AG09319 (cell line): ENCODE measurements at places on chromosomes 1 and 21.

- DNase-seq, result no peak
Observed at GRCh38 chr21:15058854-15059263, 5.9 kb downstream of the NRIP1 start.

- no peak for DNase-seq
Observed at GRCh38 chr1:236654957-236655356, 31.3 kb upstream of the ACTN2 start.

GRCh38 chr1:107997866-107998265 is 32.9 kb upstream of the VAV3 start:
- no peak for DNase-seq

- no peak for DNase-seq
Observed at GRCh38 chr1:47334765-47335435, 1.3 kb downstream of the CMPK1 start.

DNA sequence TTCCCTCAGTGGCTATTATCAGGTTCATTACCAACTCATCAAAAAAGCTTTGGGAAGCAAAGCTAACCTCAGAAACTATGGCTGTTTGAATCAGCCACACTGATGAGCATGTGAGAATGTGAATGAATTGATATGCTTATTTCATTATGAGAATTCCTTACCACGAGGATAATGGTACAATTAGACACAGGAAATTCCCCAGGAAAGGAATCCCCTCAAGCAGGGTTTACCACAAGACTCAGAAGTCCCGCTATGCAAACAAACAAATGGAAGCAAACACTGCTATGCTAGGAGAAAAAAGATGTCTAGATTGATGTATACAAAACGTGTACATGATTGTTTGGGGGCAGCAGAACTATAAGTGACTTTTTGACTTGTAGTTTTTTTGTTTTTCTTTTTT is 205.0 kb downstream of the HMCN1 start:
- no peak for DNase-seq

- DNase-seq, result no peak
Observed at GRCh38 chr1:94011709-94012595, 102.7 kb upstream of the GCLM start.

GRCh38 chr1:93143136-93143535 is 37.1 kb downstream of the TMED5 start:
- DNase-seq, result no peak

GRCh38 chr21:43619856-43620255 is 39.4 kb downstream of the HSF2BP start:
- DNase-seq, result no peak

DNA sequence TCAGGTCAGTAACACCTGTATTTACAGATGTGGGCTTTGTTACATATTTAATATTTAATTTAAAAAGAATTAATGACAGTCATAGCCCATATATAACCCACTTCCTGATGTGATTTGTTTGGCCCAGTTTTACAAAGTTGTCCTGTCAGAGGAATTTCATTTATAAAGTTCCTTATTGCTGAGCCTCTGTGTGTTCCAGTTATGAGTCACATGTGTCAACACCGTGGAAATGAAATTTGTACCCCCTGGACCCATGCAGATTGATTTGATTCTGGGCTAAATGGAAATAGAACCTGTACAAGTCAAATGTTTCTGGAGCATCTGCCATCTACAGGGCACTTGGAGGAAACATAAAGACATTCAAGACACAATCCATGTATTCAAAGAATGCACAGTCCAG is 149.2 kb downstream of the CACNA1E start:
- no peak for DNase-seq

DNA sequence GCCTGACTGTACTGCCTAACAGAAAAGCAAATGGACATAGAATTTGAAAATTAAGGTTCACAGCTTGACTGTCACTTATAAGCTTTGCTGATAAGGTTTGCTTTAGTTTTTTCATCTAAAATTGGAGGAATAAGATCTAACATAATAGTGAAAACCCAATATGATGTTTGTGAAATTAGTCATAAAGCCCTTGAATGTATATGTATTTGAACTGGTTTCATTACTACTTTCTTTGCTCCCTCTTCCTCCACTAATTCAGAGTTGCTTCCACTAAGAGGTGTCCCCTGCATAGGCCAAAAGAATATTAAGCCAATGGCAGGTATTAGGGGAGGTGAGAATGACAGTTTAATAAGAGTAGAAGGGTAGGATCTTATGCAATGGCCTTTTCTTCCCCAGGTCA is 10.5 kb downstream of the PRPF38A start:
- no peak for DNase-seq

- DNase-seq, result no peak
Observed at GRCh38 chr1:3641046-3641760, 8.7 kb downstream of the WRAP73 start.

- no peak for DNase-seq
Observed at GRCh38 chr1:119898981-119899720, 2.8 kb upstream of the ADAM30 start.

DNA sequence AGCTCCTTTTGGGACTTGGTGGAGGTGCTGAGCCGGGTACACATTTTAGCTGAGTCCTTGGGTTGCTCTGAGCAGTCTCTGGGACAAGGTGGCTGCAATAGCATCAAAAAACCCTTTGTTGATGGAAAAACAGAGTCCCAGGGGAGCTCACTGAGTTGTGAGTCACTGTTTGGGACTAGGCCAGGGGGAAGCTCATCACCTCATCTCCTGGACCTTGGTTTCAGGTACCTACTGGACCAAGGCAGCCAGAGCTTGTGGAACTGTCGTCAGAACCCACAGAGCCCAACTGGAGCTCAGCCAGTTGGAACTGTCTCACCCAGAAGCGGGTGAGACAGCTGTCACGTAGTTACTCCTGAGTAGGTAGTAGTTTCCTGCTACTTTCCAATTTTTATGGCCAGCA is 146.7 kb downstream of the HLX start:
- DNase-seq, result no peak

GRCh38 chr1:214902636-214903320 is 179.8 kb upstream of the KCNK2 start:
- DNase-seq, result no peak

GRCh38 chr1:107963601-107964335 is 1.2 kb downstream of the VAV3 start:
- no peak for DNase-seq

DNA sequence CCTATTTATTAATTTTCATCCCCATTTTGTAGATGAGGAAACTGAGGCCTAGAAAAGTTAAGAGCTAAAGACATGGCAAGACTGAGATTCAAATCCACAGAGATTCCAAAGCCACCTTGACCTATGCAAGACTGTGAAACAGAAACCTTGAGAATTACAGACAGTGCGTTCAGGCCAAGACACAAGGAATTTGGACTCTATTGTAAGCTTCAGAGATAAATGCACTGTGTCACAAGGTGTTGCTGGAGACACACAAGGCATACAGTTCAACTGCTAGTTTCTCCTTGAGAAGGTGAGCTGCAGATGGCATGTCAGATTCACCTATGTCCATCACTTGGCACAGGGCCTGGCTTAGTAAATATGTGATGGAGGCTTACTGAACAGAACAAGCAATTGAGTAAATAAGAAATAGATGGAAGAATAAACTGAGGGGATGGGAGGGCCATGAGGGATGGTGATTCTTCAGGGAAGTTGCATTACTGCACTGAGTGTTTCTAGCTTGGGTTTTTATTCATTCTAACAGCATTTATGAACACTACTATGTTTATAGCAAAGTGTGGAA is 215.0 kb downstream of the DAB1 start:
- no peak for DNase-seq

DNA sequence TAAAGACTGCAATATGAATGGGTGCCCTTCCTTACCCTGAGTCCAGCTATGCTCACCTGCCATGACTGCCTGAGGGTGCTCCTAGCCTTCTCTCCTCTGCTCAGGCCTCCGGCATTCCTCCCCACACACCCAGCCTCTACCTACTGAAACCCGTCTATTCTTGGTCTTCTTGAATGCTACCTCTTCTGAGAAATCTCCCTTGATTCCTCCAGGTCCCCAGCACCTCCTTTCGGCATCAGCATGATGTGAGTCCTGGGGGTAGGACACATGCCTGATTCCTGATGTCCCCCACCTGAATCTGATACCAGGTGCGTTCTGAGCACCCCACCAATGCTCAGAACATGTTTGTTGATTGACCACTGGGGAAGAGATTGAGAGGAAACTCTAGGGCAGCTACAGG is 8.6 kb downstream of the LDLRAD1 start:
- no peak for DNase-seq

DNA sequence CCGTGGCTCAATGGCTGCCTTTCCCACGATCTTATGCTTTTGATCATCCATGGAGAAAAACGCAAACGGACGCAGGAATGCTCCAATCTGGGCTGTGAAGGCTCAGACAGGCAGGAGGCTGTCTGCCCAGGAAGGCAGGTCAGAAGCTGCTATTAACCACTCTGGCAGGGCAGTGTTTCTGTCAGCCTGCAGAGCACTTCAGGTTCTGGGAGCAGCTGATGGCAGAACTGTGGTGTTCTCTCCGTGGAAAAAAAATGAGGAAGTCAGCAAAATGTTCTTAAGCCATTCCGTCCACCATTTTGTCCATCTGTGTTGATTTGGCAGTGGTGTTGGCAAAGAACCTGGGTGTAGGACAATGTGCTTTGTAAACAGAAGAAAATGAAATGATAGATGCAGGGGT is 91.7 kb downstream of the SIM2 start:
- DNase-seq, result no peak

DNA sequence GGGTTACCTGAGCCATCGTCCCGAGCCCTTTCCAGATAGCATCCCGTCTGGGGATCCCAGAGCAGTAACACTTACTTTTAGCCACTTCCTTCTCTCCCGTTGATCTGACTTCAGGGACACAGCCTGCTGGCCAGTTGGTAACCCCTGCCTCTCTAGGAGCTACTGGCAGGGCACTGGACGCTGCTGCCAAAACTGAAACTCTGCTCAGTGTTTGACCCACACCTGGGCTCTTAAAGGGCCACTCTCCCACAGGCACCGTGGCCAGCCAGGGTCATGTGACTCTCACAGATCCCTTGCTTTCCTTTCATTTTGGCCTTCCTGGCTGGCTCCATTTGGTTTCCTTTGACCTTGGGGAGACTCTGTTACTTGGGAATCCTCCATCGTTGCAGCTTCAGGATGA is at the start of gene PIGR:
Gene PIGR, minus strand, starts transcription at position 206 of the 400 bp plus-strand sequence. CDS start 5,935 bp downstream, outside the sequence.
- no peak for DNase-seq

DNA sequence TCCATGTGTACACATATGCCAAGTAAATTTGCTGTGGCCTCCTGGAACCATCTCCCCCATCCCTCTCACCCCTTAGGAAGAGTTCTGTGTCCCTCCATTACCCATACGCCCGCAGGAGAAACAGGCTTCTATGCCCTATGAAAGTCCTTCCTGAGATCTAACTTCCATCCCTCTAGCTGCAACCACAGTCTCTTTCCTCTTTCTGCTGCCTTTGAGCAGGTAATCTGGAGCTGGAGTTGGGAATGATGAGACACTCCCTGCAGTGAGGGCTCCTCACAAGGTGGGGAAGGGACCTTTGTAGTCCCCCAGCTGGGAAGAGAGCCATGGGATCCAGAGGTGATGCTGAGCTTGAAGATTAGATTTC is 2.0 kb upstream of the KCNQ4 start:
- no peak for DNase-seq

DNA sequence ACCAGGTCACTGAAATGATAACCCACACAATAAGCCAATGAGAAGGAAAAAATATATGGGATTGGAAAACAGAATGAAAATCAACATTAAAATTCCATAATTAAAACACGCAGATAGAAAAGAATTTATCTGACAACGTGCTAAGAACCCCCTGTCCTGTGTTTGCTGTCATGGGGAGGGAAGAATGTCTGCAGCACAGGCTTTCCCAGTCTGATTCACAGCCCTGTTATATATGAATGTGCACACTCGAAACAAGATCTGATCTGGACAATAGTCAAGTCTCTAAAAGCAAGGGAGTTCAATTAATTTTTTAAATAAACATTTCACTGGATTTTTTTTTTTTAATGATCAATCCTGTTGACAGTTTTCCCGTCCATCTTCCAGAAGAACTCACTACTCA is 220.0 kb downstream of the RERE start:
- DNase-seq, result no peak

- no peak for DNase-seq
Observed at GRCh38 chr1:53546409-53547155, 87.4 kb downstream of the DMRTB1 start.

DNA sequence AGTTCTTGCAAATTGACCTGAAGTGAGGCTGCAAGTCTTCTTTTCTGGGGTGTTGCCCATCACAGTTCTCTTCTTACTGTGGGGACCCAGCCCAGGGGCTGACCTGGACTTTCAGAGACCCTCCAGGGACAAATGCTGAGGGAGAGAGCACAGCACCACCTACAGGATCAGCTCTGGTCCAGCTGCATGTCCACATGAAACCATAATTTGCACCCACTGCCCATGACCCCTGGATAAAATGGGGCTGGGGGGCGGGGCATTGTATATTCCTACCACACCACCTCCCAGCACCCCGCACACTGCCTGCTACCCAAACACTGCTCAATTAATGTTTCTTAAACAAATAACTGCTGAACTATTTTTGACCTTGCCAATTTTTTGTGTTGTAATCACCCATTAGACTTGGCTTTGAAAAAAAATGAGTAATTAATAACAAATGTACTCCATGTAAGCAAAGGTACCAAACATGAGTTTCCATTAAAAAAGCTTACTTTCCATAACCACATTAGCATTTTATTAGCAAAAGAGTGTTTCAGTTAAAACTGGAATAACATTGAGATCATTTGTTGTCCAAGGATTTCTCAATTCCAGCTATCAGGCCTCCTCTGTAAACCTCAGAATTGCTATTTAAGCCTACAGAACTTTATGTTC is 168.0 kb upstream of the RAB4A start:
- no peak for DNase-seq

DNA sequence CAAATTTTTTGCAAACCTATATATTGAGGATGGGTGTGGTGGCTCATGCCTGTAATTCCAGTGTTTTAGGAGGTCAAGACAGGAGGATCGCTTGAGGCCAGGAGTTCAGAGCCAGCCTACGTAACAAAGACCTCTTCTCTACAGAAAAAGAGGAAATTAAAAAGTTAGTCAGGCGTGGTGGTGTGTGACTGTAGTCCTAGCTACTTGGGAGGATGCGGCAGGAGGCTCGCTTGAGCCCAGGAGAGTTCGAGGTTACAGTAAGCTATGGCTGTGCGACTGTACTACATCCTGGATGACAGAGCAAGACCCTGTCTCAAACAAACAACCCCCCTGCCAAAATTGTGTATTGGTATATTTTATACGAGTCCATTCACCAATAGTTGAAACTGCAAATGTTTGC is 589.7 kb downstream of the DPYD start:
- no peak for DNase-seq

- no peak for DNase-seq
Observed at GRCh38 chr1:28246427-28246832, 10.5 kb downstream of the ATP5IF1 start.
